Activated naive CD4-positive, alpha-beta T cell treated with anti-CD3 and anti-CD28 coated beads, Interleukin-2, amount 50 U/mL, for 16 hours (primary cell): ENCODE measurements at places on chromosomes 16 and 17.

DNA sequence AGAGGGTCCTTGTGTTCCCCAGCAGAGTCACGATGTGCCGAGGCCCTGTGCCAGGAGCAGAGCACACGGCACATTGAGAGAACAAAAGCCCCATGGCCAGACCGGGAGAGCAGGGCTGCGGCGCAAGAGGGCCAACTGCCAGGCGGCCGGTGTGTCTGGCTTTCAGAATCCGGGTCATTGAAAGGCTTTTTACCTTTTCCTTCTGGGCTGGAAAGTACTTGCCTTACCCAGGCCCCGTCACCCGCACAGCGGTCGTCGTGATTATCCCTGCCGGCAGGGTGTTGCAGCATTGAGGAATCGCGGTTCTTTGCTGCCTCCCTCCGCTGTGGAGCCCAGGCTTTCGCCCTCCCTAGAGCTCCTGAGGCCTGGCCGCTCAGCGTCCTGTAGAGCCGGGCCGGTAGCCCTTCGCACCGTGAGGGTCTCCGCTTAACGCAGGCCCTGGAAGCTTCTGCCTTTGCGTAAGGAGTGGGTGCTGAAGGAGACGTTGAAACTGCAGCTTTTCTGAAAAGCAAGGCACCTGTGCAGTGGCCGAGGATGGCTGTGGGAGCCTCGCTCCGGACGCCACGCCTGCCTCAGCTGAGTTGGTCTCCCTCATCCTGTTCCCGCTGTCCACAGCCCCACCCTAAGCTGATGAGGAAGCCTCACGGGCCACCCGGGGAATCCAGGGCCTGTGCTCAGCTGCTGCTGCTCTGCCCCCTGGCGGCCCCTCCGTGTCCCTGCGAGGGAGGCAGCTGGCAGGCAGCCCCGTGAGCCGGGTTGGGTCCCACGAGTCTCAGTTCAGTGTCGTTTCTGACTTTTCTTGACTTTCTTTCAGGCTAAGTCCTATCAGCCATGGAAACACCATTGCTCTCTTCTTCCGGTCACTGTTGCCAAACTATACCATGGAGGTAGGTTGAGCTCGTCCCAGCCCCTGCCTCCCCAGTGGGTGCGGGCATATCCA, 8.6 kb upstream of the MC1R start:
- DNase-seq, result peak; percentile 74

- peak; percentile 22 for DNase-seq
Measured at GRCh38 chr17:48723423-48724250, 652 bp downstream of the PRAC2 start.

DNA sequence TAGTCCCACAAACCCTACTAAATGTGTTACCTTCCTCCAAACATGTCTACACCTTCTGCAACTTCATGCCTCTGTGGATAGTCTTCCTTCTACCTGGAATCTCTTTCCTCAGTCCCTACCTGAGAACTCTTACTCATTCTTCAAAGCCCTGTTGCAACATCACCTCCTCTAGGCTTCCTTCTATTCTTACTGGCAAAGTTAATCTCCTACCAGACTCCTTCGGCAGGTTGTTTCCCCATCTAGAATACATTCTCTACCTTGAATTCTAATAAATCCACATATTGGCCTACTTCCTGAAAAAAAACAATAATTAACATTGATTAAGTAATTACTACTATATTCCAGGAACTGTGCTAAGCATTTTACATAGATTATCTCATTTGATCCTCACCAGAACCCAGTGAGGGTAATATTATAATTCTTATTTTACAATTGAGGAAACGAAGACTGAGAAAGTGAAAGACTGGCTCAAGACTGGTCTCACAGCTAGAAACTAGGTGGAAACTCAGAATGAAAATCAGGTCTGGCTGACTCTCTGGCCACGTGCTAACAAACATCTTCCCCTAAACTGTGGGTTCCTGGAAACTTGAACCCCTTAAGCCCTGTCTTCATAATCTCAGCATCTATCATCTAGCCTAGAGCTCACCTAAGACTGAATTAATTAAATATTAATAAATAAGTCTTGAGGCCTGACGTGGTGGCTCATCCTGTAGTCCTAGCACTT, 4.6 kb upstream of the STAT3 start:
- DNase-seq, result no peak

GRCh38 chr16:2455081-2455845, 4.6 kb upstream of the TEDC2 start:
- no peak for DNase-seq

- no peak for DNase-seq
Measured at GRCh38 chr17:6160911-6161855, 91.0 kb downstream of the WSCD1 start.

DNA sequence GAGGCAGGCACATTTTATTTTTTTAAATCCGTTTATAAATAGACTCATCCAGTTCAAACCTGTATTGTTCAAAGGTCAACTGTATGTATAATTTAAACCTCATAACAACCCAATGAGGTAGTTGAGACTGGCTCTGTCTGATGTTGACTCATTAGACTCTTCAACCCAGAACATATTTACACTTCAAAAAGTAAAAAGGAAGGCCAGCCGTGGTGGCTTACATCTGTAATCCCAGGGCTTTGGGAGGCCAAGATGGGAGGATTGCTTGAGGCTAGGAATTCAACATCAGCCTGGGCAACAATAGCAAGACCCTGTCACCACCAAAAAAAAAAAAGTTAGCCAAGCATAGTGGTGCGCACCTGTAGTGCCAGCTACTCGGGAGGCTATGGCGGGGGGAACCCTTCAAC, 32.5 kb upstream of the DHRS7B start:
- no peak for DNase-seq

DNA sequence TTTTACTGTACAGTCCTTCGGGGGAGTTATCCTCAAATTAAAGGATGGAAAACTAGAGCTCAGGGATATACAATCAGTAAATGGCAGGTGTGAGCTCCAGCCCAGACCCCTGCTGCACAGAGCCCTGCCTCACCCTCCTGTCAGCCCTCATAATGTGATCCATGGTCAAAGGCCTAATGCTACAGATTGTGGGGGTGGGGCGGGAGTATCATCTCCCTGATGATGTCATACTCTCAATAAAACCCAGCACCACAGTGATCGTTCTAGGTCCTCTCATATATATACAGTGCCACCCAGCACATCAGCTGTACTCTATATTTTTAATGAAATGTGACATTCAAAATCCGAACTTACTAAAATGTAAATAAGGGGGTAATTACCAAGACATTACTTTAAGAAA, 61.5 kb downstream of the SLC39A11 start:
- DNase-seq, result no peak

GRCh38 chr16:11093572-11094074, 149.3 kb downstream of the CLEC16A start:
- no peak for DNase-seq

- no peak for DNase-seq
Measured at GRCh38 chr17:62587554-62587953, 39.9 kb upstream of the MRC2 start.
